NCI-H526 treated with DMSO at 0.1 percent for 48 hours (cell line): ENCODE measurements at places on chromosomes 7 and 10.

- DNase-seq, result no peak
Observed at GRCh38 chr10:106919871-106920282, 244.6 kb downstream of the SORCS1 start.

- no peak for DNase-seq
Observed at GRCh38 chr7:142919656-142920055, 13.9 kb downstream of the TRPV5 start.

DNA sequence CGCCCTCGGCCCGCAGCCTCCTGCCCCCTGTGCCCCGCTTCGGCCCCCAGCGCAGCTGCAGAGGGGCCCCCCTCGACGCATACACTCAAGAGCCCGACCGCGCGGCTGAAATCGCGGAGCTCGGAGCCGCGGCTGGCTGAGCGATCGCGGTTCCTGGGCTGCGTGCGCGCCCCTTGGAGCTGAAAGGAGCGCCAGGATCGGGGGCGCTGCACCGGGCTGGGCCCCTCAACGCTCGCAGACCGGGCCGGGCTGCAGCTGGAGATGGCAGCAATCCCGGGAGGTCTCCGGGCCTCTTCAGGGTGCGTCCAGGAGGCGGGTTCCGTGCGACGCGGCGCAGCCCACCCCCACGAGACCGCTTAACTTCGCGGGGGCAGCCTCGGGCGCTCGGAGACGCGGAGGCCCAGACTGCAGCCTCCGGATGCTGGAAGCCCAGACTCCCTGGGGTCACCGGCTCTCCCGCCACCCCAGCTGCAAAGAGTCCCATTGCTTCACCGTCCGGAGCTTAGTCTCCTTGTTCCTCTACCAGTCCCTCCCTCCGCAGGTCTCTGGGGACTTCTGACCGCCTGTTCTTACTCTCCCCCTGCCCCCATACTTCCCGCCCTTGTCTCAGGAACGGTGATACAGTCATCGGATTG lies 73.0 kb upstream of the LRRC4 start:
- no peak for DNase-seq

DNA sequence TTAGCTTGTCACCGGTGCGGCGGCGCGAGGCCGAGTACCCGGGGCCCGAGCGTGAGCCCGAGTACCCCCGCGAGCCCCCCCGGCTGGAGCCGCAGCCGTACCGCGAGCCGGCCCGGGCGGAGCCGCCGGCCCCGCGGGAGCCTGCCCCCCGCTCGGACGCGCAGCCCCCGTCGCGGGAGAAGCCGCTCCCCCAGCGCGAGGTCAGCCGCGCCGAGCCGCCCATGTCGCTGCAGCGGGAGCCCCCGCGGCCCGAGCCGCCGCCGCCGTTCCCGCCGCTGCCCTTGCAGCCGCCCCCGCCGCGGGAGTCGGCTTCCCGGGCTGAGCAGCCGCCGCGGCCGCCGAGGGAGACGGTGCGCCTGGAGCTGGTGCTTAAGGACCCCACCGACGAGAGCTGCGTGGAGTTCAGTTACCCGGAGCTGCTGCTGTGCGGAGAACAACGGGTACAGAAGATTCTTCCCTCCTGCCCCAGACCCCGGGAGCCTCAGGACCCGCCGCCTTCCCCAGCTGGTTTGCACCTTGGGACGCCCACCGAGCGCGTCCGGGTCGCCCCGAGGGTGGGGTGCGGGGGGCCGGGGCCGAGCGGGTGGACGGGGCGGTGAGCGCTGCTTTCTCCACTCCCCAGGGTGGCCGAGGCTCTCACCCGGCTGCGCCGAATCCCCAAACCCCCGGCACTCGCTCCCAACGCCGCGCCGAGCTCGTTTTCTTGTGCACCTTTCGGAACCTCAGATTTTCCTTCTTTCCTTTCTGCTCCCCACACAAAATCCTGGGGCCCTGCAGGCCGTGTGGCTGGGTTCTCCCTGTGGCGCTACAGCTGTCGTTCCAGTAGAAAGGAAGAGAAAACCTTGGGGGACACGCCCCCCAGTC lies 708 bp downstream of the UBN2 start:
- DNase-seq, result peak; percentile 54

DNA sequence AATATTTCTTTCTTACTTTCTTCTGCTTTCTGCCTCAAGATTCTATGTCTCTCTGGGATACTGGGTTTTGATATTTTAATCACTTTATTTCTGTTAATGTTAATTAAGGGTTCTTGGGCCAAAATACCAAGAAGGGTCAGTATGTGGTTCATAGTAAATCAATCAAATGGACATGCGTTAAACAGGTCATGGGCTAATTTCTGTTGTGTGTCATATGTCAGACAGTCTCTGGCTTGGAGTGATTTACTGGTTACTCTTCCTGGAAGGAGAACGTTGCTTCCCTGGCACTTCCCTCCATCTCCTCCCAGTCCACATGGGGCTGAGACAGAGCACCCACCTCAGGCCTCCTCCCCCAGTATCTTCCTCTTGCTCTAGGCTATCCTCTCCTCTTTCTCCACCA lies 489.1 kb downstream of the SUGCT start:
- no peak for DNase-seq

DNA sequence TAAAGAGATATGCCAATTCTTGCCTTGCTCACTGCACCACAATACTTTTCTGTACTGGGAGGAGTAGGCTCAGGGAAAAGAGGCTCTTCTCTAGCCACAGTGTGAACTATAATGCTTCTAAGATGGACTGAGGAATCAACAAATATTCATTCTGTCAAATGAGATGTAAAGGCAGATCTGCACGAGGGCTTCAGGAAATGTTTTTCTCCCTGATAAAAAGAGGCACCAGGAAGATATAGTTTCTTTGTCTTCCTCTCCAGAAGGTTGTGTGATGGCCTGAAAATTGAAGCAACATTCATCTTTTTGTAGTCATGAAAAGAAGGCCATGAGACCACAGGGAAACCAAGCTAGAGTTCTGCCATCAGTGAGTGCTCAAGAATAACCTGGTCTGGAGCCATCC lies 79.1 kb upstream of the NME8 start:
- DNase-seq, result no peak

- no peak for DNase-seq
Observed at GRCh38 chr7:149620961-149621360, 123.4 kb upstream of the ZNF746 start.

- no peak for DNase-seq
Observed at GRCh38 chr7:120060875-120061274, 212.1 kb upstream of the KCND2 start.

- no peak for DNase-seq
Observed at GRCh38 chr10:97013568-97013967, 172.2 kb downstream of the SLIT1 start.

DNA sequence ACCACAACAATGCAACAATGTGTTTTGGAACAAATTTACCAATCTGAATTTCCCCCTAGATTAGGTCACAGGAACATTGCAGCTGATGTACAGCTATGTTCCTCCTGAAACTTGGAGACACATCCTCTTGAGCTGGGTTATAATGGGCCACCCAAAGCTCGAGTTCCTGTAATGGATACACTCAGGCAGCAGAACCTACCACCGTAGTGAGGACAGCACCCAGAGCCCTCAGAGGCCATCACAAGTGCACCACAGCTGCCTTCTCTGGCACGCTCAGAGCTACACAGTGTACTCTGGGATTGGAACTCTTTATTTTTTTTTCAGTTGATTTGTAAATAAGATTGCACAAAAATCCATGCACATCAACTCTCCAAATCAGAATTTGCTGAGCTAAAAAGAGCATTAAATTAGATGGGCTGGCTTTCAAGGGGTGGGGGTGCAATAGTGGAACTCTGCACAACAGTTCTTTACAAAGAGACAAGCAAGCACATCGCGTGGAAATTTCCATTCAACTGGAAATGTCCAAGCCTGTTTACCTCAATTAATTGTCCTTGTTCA lies 56.7 kb downstream of the EGFR start:
- DNase-seq, result no peak

DNA sequence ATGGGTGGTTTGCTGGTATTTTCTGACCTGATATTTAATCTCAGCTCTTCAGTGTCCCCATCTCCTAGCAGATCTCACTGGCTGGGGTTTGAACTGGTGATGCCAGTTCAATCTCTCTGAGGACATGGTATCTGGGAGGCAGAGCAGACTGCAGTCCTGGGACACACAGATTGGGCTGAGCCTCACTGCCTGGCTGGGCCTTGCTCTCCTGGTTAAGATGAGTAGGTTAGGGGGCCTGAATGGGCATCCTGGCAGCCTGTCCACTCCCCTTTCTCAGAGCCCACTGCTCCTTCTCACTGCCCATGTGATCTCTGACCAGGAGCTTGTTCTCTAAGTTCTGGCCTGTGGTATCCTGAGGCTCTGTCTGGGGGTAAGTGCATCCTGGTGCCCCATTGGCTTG lies 363.4 kb downstream of the GLRX3 start:
- DNase-seq, result no peak

DNA sequence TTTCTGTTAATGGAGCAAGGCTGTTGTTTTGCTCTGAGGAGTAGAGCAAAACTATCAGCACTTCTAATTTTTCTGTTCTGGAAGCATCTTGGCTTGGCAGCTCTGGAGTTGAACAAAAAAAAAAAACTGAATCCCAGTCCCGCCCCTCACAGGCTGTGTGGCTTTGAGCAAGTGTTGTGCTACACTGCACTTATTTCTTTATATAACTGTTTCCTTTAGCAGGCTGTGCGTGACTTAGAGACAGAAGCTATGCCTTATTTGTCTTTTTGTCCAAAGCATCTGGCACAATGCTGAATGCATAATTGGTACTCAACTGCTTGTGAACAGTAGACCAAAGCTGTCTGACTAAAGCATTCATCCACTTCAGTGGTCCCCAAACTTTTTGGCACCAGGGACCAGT lies 96.1 kb downstream of the AMPH start:
- DNase-seq, result no peak

GRCh38 chr7:24366876-24367275 lies 82.9 kb downstream of the NPY start:
- DNase-seq, result no peak

GRCh38 chr10:117370205-117370604 lies 5.0 kb downstream of the PDZD8 start:
- DNase-seq, result no peak

- no peak for DNase-seq
Observed at GRCh38 chr10:74642901-74643595, 183.4 kb upstream of the KAT6B start.

- no peak for DNase-seq
Observed at GRCh38 chr7:151767557-151767956, 109.4 kb downstream of the PRKAG2 start.

DNA sequence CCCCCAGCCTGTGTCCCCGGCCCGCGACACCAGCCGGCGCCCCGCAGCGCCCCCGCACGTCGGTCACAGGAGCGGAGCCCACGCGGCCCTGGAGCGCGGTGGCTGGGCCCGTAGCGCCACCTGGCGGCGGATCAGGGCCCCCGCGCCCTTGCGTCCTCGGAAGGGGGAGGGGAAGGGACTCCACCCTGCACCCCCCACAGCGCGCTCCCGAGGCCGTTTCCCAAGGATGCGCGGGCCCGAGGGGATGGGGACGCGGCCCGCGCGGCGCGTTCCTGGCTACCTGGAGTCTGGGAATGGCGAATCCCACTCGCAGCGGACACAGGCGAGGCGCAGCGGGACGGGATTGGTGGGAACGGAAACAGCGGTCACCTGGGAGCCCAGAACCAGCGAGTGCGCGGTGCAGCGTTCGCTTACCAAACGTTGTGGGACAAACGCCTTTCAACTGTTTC lies 23.8 kb upstream of the MKI67 start:
- DNase-seq, result peak; percentile 29

GRCh38 chr7:15309872-15310271 lies 251.9 kb downstream of the AGMO start:
- DNase-seq, result no peak

GRCh38 chr10:77926566-77927401 lies at the start of gene DLG5:
Gene DLG5, minus strand, starts transcription at chr10:77926755. Its CDS starts 235 bp downstream, at chr10:77926520.
- no peak for DNase-seq

- no peak for DNase-seq
Observed at GRCh38 chr7:14751461-14751860, 151.1 kb downstream of the DGKB start.

DNA sequence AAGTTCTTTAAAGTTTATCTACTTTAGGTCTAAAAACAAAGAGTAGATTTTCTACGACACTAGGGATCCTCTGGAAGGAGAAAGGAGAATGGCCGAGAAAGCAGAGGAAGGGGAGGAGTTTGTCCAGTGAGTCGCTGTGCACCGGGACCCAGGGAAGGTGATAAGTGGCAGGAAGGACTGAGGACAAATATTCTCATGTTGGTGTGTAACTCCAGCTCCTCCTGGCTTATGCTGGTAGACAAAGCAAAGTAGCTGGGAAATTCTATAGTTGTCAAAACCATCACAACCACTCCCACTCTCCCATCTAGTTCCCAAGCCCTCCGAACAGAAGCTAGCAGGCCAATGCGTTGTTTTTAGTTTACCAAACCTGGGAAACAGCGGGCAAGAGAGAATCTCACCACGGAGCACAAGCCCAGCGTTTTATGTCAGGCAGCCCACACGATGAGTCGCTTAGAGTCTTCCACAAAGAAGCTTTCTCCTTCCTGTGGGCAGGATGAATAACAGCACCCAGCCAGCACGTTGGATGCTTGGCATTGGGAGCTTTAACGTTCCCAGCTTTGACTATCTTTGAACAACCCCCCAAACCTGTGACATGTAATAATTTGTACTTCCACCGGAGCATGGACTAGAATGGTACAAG lies 32.9 kb upstream of the JCAD start:
- DNase-seq, result no peak

DNA sequence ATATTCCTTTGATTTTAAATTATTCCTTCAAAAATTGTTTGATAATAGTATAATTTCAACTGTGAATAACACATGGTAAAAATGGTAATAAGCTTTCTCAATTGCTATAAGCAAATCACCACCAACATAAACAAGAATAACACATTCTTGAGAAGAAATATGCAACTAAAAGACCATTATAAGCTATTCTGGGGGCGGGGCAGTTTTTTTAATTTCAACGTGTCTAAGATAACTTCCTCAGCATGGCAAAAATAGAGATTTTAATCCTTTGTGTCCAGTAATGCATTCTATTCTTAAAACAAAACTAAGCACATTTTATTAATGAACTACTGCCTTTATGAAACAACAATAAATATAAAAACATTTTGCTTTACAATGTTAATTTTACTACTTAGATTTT lies 1.5 kb downstream of the DNAJC12 start:
- DNase-seq, result no peak

DNA sequence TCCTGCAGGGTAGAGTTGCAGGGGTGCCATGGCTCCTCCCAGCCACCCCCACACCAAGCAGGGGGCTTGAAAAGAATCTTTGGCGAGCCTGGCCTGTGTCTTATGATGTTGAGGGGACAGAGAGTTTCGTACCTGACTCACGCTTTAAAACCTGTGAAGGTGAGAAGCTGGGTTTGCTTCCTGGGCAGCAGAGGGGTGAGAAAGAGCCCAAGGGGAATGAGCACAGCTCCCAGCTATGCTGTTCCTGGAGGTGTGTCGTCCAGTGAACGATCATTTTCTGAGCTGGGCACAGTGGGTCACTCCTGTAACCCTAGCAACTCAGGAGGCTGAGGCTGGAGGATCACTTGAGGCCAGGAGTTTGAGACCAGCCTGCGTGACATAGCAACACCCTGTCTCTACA lies 13.5 kb upstream of the ADRB1 start:
- no peak for DNase-seq

DNA sequence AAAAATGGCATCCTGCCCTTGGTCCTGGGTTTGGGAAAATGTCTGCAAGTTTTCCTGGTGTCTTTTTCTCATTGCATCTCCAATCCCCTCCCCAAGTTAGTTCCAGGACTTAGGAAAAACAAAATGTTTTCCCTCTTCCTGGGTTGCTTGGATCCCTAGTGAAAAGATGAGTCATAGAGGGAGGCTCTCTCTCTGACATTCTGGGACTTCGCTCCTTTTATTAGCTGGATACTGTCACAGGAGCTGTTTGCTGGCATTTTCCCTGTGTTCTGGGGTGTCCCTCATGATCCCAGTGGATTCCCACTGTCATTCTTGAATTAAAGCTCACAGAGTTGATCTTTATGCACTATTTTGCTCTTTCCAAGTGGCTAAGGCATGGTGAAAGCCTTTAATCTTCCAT lies 316.4 kb upstream of the MBL2 start:
- no peak for DNase-seq
